ENCODE measurements at places on chromosomes 13 and 19.

DNA sequence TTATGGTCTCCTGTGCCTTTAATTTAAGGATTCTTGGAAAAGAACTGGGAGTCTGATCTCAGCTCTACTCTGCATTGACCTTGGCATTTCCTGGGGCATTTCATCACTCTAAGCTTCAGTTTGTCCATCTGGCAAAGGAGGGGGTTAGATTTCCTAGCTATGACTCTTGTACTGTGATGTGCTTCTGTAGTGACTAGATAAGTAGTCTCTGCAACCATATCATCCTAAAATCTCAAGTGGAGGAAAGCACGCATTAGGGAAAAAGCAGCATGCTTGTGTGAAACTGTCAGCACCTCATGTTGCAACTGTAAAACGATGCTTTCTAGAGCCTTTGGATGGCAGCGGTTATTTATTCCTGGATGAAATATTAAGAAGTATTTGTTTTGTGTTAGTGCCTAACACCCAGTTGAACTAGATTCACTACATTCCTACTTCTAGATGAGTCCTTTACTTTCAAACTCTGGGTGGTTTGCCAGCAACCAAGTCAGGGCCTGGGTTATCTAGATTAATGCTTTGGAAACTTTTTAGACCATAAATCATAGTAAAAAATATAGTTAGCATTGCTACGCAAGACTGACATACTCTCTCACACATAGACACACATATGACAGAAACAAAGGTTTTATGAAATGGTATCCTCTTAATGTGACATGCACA, 6.8 kb downstream of the WDFY2 start:
- DNase-seq = no peak

- no peak for DNase-seq
Measured at GRCh38 chr19:13154241-13154778, 4.1 kb downstream of the IER2 start.

GRCh38 chr13:43333176-43333575, 309.8 kb downstream of the DNAJC15 start:
- DNase-seq = no peak

DNA sequence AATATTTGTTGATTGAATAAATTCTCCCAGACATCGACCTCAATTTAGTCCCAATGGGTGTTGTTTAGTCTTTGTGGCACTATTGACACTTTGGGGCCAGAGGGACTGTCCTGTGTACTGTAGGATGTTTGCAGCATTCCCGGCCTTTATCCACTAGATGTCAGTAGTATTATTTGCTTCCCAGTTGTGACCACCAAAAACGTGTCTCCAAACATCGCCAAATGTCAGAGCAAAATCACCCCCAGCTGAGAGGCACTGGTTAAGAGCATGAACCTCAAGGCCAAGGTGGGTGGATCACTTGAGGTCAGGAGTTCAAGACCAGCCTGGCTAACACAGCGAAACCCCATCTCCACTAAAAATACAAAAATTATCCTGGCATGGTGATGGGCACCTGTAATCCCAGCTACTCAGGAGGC, 15.4 kb downstream of the NLRP12 start:
- no peak for DNase-seq

- DNase-seq = no peak
Measured at GRCh38 chr19:33770107-33770506, 26.6 kb upstream of the KCTD15 start.

- no peak for DNase-seq
Measured at GRCh38 chr19:19871932-19872331, 6.2 kb downstream of the ZNF253 start.

GRCh38 chr19:3570606-3571011, 2.1 kb upstream of the HMG20B start:
- no peak for DNase-seq

DNA sequence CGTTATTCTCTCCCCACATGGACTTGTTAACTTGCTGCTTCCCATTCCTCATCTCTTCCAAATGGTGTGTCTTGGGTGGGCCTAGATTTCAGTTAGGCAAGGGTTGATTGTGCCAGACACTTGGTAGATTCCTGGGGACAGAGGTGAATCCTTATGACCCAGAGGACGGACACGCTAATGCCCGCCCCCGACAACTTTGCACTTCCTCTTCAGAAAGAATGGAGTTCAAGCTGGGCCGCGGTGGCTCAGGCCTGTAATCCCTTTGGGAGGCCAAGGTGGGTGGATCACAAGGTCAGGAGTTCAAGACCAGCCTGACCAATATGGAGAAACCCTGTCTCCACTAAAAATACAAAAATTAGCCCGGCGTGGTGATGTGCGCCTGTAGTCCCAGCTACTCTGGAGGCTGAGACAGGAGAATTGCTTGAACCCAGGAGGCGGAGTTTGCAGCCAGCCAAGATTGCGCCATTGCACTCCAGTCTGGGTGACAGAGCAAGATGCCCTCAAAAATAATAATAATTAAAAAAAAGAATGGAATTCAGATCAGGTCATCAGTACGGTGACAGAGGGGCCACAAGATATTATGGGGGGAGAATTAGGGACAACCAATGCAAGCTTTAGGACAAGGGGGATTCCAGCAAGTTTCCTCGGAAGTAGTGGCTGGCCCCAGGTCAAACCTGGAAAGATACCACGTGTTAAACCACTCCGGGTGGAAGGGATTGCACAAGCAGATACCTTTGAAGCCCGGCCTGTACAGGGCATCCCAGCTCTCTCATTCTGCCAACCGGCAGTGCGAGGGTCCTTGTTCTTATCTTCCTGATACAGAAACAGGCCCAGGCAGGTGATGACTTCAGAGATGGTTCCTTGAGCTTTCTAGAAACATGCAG, 2.7 kb downstream of the MYO9B start:
- DNase-seq = no peak

DNA sequence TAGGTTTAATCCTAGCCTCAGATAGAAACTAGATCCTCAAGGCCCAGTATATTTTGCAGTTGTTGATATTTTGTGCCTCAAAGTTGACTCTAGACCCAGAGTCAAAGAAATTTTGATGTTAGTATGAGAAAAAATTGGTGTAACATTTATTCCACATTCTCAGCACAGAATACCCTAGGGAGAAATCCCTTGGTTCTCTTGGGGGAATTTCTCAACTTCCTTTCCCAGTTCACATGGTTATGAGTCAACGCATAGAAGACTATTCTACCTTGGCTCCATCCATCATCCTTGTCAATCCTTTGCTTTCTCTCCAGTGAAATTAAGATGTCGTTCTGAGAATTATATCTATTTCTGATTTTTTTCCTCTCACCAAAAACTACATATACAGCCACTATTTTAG, 145.3 kb downstream of the POSTN start:
- no peak for DNase-seq

- DNase-seq = no peak
Measured at GRCh38 chr13:107480130-107480529, 735.2 kb downstream of the LIG4 start.

GRCh38 chr19:35577918-35578317, 8.1 kb upstream of the PMIS2 start:
- DNase-seq = no peak

- no peak for DNase-seq
Measured at GRCh38 chr13:106230450-106230849, 305.0 kb downstream of the EFNB2 start.

GRCh38 chr13:34833562-34834182, 108.4 kb upstream of the NBEA start:
- no peak for DNase-seq

- no peak for DNase-seq
Measured at GRCh38 chr13:40692946-40693345, 26.5 kb upstream of the FOXO1 start.

DNA sequence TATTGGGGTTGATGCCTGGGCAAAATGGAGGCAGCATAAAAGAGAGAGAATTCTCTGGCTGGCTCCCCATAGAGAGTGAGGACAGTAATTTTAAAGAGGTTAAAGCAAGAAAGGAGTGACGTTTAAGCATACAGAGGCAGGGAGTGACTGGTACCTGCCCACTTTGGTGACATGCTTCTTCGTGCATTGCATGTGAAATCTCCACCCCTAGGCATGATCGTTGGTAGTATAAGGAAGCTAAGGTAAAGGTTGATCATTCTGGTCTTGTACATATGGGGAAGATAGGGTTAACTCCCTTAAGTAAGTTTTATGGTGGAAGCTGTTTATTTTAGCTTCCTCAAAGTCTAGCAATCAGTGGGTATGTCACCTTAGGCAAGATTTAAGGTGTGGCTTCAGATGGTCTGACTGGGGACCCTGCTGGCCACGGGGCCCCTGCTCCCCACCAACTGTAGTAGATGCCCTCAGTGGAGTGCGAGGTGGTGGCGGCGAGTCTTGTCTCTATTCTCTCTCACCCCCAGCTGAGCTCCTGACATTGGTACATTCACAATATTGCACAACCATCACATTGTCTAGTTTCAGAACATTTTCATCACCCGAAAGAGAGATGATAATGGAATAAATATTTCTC, 797.5 kb upstream of the SPRY2 start:
- no peak for DNase-seq

DNA sequence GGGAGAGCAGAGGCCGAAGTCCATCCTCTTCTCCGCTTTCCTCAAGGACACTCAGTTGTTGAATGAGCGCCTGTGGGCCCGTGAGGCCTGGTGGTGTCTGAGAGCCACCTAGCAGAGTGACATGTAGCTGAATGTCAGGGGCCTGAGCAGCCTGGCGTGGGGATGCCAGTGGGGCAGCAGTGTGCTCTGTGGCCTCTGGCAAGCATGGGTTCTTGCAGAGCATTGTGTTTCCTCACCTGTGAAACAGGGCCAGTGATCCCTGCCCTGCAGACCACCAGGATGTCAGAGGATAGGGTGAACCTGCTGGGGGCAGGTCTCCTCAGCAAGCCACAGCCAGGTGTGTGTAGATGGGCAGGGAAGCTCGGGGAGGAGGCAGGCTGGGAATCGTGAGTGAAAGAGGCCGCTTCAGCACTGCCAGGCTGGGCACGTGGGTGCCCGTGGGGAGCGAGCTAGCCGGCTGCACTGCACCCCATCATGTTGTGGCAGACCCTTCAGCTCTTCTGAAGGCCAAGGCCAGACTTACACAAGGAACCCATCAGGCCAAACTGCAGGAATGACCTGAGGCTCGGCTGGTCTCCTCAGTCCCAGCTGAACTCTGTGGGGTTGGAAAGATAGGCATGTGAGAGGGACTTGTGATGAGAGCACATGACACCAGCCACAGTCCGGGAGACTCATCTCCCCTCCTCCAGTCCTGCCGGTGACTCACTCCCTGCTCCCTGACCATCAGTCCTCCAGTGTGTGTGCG, 5.0 kb downstream of the PPP1R37 start:
- no peak for DNase-seq

- no peak for DNase-seq
Measured at GRCh38 chr19:10828981-10829821, 6.8 kb downstream of the TMED1 start.

DNA sequence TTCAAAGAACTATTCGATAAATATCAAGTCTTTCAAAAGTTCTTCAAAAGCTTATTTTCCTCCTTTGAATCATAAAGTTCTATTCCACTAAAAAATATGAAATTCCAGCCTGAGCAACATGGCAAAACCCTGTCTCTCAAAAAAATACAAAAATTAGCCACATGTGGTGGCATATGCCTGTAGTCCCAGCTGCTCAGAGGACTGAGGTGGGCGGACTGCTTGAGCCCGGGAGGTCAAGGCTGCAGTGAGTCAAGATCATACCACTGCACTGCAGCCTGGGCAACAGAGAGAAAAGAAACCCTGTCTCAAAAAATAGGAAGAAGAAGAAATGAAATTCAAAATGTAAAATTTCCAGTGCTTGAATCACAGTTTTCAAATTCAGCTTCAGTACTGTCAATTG, 24.6 kb downstream of the CAB39L start:
- no peak for DNase-seq

DNA sequence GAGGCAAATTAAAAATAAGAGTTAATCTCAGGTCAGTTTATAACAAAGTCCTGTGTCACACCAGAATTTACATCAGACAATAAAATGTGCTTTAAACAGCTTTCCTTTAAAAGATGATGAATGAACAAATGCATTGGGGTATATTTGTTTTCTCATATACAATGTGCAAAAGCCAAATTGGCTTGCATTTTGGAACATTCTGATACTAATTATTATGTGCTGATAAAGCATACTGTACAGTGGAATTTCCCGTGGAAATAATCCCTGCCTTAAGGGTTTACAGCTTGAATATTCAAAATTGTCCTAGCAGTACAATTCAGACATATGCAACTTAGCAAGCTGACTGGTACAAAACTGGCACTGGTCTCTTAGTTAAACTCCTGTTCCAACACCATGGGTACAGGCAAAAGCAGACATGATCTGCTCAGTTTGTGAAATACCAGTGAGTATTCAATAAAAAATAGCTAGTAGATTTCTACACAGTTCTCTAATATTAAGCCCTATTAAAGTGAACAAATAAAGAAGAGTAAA, 373.4 kb downstream of the SLITRK1 start:
- DNase-seq = no peak

GRCh38 chr13:99993660-99994637, 12.4 kb downstream of the ZIC2 start:
- DNase-seq = no peak

GRCh38 chr13:105016266-105016665, 1519.2 kb downstream of the EFNB2 start:
- no peak for DNase-seq

DNA sequence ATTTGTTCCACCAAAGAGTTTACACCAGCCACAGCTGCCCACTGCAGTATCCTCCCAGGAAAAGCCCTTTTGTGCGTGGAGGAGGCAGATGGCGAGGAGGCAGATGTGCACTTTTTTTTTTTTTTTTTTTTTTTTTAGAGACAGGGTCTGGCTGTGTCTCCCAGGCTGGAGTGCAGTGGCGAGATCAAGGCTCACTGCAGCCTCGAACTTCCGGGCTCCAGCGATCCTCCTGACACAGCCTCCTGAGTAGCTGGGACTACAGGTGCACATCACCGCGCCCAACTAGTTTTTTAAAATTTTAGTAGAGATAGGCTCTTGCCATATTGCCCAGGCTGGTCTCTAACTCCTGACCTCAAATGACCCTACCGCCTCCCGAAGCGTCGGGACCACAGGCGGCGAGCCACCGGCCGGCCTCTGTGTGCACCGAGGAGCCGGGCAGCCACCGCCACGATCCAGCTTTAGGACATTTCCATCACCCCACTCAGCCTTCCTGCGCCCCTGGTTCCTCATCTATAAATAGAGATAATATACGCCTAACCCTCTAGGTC, 563 bp upstream of the PDCD5 start:
- DNase-seq = no peak

DNA sequence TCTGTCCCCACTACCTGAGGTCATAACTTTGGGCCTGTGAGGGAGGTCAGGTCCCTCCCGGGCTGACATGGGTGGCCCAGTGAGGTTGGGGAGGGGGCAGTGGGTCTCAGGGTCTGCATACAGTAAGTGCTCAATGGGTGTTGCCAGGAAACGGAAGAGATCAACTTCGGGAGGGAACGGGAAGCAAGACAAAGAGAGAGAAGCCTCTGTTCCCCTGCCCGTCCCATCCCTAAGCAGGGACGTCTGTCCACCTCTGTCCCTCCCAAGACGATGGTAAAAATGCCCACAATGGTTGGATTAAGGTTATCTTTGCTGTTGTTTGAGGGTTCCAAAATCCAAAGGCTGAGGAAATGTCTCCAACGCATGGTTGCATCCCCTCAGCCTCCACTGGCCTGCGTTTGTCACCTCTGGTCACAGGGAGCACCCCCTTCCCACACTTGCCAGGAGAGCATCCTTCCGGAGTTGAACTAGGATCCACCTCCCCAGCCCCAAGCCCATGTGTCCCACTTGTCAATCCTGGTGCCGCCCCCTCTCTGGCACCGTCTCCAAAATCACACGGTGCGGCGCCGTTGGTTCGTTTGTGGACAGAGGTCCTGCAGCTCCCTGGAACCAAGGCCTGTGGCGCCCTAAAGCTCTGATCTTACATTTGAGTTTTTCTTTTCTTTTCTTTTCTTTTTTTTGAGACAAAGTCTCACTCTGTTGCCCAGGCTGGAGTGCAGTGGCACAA, 774 bp upstream of the HOMER3 start:
- DNase-seq = peak; percentile 9

- no peak for DNase-seq
Measured at GRCh38 chr19:55642153-55643002, 1.1 kb upstream of the ZNF581 start.
